A549 treated with AZD2906 at 1 μM for 4 hours (cell line): ENCODE measurements at places on chromosomes 11 and 22. TPM values are rescaled to one million over a fixed set of nuclear protein-coding genes. Genes with fewer than 3 reads are reported as not detected.

NXPE1 gene
- total RNA-seq = not detected in 5 replicates

MYO7A gene
- total RNA-seq = 1.2 to 1.4 TPM (median 1.2 TPM) in 5 replicates

OR56A1 gene
- not detected in 5 replicates for total RNA-seq

THY1 gene
- total RNA-seq = 13.3 to 23.6 TPM (median 16.1 TPM) in 5 replicates

SHISA8 gene
- total RNA-seq = 0.18 to 0.30 TPM (median 0.23 TPM) in 4 of 5 replicates, not detected in the other

BDNF gene
- 7.3 to 9.7 TPM (median 8.3 TPM) in 5 replicates for total RNA-seq

SPCS2 gene
- 234 to 354 TPM (median 245 TPM) in 5 replicates for total RNA-seq

C11orf42 gene
- total RNA-seq = not detected in 5 replicates

C22orf31 gene
- not detected in 5 replicates for total RNA-seq

GRIA4 gene
- total RNA-seq = not detected in 5 replicates

PATE4 gene
- total RNA-seq = not detected in 5 replicates

ADM gene
- 100 to 149 TPM (median 110 TPM) in 5 replicates for total RNA-seq

ACR gene
- total RNA-seq = 0.06 to 0.08 TPM in 2 of 5 replicates, not detected in the others

RCOR2 gene
- 0.62 to 1.2 TPM (median 0.80 TPM) in 5 replicates for total RNA-seq

PGR gene
- not detected in 5 replicates for total RNA-seq

RHOD gene
- 32.5 to 52.9 TPM (median 48.2 TPM) in 5 replicates for total RNA-seq

RAB39A gene
- total RNA-seq = 0.22 to 0.68 TPM (median 0.48 TPM) in 5 replicates

MS4A12 gene
- not detected in 5 replicates for total RNA-seq

TOMT gene
- total RNA-seq = not detected in 5 replicates

PLAAT2 gene
- 0.68 to 1.2 TPM (median 0.77 TPM) in 5 replicates for total RNA-seq

CRACR2B gene
- 3.3 to 7.2 TPM (median 6.2 TPM) in 5 replicates for total RNA-seq

PRODH gene
- 1.2 to 2.2 TPM (median 1.7 TPM) in 5 replicates for total RNA-seq

RNF141 gene
- 21.5 to 27.1 TPM (median 25.9 TPM) in 5 replicates for total RNA-seq

PHOX2A gene
- total RNA-seq = not detected in 5 replicates

TMEM86A gene
- 0.18 to 0.38 TPM (median 0.32 TPM) in 5 replicates for total RNA-seq

CLMP gene
- total RNA-seq = 16.3 to 25.5 TPM (median 24.1 TPM) in 5 replicates

TMEM45B gene
- total RNA-seq = 0.06 to 0.13 TPM (median 0.08 TPM) in 5 replicates

MAPK11 gene
- total RNA-seq = 5.1 to 8.9 TPM (median 7.7 TPM) in 5 replicates

KRTAP5-8 gene
- total RNA-seq = not detected in 5 replicates

TSPAN4 gene
- 136 to 205 TPM (median 200 TPM) in 5 replicates for total RNA-seq

KCTD14 gene
- total RNA-seq = 1.2 to 2.0 TPM (median 1.4 TPM) in 5 replicates

LSP1 gene
- 1.6 to 2.3 TPM (median 1.8 TPM) in 5 replicates for total RNA-seq

CSTPP1 gene
- total RNA-seq = 27.9 to 34.9 TPM (median 29.9 TPM) in 5 replicates

CRYBB1 gene
- total RNA-seq = not detected in 5 replicates

XBP1 gene
- total RNA-seq = 47.0 to 57.3 TPM (median 56.0 TPM) in 5 replicates

OR5B12 gene
- total RNA-seq = not detected in 5 replicates

CSF2RB gene
- total RNA-seq = 0.02 TPM in 1 of 5 replicates, not detected in the others

TRIM29 gene
- 20.8 to 26.8 TPM (median 26.3 TPM) in 5 replicates for total RNA-seq

OR4A16 gene
- not detected in 5 replicates for total RNA-seq

CASP1 gene
- total RNA-seq = 0.15 to 0.17 TPM (median 0.17 TPM) in 3 of 5 replicates, not detected in the others

JAM3 gene
- total RNA-seq = 3.6 to 4.3 TPM (median 4.0 TPM) in 5 replicates

APOBEC3H gene
- total RNA-seq = 0.22 to 0.64 TPM (median 0.30 TPM) in 5 replicates

KRTAP5-11 gene
- not detected in 5 replicates for total RNA-seq

OR6A2 gene
- not detected in 5 replicates for total RNA-seq

AQP11 gene
- total RNA-seq = 1.1 to 1.5 TPM (median 1.4 TPM) in 5 replicates

MOV10L1 gene
- total RNA-seq = not detected in 5 replicates

UVRAG gene
- 9.7 to 14.2 TPM (median 10.3 TPM) in 5 replicates for total RNA-seq

CDKN1C gene
- total RNA-seq = 7.7 to 12.3 TPM (median 11.3 TPM) in 5 replicates

FBXO3 gene
- 22.1 to 30.5 TPM (median 26.5 TPM) in 5 replicates for total RNA-seq

BATF2 gene
- total RNA-seq = 0.58 to 0.79 TPM (median 0.63 TPM) in 5 replicates

OR51E1 gene
- not detected in 5 replicates for total RNA-seq

OR8I2 gene
- not detected in 5 replicates for total RNA-seq
